NCI-H2029 (cell line): ENCODE measurements at places on chromosomes 5 and 9.

GRCh38 chr5:73654171-73654811, 28.3 kb downstream of the ARHGEF28 start:
- DNase-seq: no peak

DNA sequence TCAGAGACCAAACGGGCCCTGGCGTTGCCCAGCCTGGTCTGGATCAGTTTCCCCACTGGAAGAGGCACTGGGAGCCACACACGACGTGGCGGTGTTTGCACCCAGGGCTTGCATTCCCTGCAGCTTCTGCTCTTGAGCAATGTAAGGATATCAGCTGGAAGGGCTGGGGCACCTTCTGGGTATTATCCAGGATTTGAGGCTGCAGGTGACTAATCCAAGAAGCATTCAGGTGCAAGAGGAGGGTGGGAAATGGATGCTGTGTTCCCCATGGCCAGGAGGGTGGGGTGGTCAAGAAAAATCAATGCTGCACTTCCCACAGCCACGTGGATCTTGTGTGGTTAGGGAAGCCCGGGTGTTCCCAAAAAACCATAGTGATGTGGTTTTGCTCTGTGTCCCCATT, 430.9 kb downstream of the IRX2 start:
- DNase-seq: no peak

GRCh38 chr9:113626735-113627495, 163.4 kb downstream of the RGS3 start:
- DNase-seq: no peak

- no peak for DNase-seq
Measured at GRCh38 chr5:37840053-37841034, 503 bp upstream of the GDNF start.

GRCh38 chr9:116208417-116209232, 55.0 kb downstream of the PAPPA start:
- no peak for DNase-seq

DNA sequence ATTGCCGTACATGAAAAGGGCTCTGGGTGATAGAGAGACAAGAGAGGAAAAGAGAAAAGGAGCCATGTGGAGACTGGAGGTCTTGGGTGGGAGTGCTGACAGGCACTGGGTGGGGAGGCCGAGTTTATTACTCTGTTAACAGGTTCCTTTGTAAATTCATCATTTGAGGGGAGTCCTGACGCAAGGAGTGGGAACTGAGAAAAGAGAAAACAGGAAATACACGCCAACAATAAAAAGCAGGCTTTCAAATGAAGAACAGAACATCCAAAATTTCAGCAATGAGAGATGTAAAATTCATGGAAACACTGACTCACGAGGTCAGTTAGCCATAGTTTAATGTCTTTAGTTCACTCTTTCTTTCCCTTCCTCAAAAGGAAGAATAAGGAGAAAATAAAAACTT, 342.8 kb downstream of the TMEM167A start:
- no peak for DNase-seq
